ENCODE measurements at places on chromosomes 2 and 18.

DNA sequence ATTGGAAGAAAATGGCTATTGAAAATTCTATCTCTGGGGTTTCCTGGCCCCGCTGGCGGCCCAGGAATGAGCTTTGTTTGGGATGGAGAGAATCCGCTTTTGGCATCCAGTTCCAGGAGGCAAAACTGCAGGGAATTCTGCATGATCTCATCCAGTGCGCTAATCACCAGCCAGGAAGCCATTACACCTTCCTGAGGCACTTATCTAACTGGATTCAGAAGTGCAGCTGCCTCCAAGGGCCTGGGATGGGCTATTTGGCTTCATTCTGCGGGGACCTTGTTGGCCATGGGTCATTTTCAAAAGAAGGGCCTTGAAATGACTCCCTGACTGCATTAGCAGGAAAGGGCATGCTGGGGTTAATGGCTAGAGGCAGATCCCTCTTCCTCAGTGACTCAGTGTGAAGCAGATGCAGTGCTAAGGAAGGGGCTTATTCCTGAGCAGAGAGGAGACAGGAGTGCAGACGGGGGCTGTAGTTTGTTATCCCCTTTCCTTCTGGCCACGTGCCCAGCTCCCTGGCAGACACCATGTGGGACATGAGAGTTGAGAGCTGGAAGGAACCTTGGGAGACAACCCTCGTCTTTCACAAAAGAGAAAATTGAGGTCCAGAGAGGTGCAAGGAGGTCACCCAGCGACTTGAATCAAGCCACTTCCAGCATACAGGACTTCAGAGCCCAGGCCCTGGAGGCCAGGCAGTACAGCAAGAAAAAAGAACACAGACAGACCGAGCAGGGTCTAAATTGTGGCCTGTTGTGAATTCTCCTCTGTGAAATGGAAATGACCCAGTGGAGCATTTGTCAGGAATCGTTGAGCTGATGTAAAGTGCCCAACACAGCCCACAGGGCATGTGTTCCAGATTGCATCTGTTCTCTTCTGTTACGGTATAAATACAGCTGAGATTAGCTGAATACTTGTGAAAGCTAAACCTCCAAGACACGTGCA, 161.8 kb downstream of the PRKCE start:
- DNase-seq = no peak

- DNase-seq = peak; percentile 32
Measured at GRCh38 chr2:112493858-112494648, 12.1 kb downstream of the TTL start.

DNA sequence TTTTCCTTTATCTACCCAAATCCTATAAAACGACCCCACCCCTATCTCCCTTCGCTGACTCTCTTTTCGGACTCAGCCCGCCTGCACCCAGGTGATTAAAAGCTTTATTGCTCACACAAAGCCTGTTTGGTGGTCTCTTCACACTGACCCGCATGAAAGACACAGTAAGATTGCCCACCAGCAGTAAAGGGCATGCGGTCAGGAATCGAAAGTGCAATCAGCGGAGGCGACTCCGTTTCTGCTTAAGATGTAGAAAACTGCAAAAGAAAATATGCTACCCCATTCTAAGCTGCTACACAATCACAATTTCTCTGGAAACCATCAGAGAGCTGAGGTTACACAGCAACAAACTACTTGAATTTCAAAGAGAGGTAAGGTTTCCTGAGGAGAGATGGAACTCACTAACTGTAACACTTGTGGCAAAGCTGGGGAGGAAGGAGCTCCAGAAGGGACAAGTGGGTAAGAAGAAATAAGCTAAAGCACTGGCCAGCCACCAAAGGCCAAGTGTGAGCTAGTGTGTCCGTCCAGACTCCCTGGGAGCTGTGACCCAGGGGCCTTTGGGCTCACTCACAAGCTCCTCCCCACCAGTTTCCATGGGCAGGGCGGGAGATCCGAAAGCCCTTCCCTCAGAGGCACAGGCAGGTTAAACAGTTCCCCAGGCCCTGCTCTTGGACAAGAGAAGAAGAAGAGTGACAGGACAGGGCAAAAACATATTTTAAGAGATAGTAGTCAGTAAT, 72.8 kb upstream of the TGFA start:
- DNase-seq = no peak

- DNase-seq = no peak
Measured at GRCh38 chr18:76216096-76216495, 278.9 kb downstream of the ZNF516 start.

GRCh38 chr2:173589604-173590275, 235.1 kb downstream of the CDCA7 start:
- no peak for DNase-seq

GRCh38 chr2:226489775-226490541, 309.7 kb downstream of the IRS1 start:
- DNase-seq = peak; percentile 63

DNA sequence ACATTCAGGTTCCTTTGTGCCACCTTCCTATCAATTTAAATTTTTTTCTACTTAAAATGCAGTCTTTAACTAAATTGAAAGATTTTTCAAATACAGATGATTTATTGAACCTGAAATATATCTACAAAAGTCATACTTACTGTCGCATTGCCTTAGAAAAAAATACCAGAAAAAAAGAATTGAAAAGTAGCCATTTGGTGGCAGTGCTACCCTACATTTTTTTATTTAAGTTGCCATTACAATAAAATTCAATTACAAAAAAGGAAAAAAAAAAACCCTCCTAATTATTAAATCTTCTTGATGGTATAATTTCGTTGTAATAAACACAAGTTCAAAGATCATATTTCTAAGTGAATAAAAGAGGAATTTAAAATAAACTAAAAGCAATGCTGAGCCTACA, 43.4 kb downstream of the DSC3 start:
- no peak for DNase-seq

- DNase-seq = peak; percentile 88
Measured at GRCh38 chr2:196160101-196160500, 11.3 kb downstream of the STK17B start.

DNA sequence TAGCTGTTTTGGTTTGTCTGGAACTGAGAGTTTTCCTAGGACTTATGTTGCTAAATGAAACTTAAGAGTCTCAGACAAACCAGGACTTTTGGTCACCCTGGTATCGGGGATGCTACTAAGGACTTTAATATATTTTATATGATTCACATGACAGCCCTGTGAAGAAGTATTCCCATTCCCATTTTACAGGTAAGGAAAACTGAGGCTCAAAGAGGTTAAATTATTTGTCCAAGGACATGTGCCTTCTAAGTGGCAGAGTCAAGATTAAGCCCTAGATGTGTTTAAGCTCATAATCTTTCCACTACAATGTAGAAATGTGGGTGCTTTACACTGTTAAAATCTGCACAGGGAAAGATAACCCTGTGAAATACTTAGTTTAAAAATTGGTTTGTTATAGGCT, 77.7 kb upstream of the ATP5MC3 start:
- DNase-seq = no peak

GRCh38 chr2:7363906-7364305, 446.7 kb downstream of the RNF144A start:
- no peak for DNase-seq

- no peak for DNase-seq
Measured at GRCh38 chr2:180478883-180479282, 471.8 kb upstream of the CWC22 start.

- DNase-seq = no peak
Measured at GRCh38 chr2:206160125-206160806, 571 bp downstream of the EEF1B2 start.

DNA sequence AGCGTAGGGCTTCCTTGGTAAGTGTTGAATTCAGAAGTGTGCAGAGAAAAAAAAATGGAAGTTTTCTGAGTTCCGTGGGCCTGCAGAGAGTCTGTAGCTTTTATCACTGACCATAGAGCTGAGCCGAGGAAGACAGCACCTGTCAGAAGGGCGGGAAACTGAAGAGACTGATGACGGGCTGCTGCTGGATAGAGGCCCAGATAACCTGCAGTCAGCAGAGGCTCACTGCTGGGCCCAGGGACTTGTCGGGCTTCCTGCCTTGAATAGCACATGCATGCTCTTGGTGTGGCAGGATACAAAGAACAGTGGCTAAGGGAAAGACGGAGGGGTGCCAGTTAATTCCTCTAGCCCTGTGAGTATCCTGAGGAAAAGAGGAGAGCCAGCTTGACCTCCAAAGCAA, 166.4 kb downstream of the MGAT5 start:
- DNase-seq = no peak

DNA sequence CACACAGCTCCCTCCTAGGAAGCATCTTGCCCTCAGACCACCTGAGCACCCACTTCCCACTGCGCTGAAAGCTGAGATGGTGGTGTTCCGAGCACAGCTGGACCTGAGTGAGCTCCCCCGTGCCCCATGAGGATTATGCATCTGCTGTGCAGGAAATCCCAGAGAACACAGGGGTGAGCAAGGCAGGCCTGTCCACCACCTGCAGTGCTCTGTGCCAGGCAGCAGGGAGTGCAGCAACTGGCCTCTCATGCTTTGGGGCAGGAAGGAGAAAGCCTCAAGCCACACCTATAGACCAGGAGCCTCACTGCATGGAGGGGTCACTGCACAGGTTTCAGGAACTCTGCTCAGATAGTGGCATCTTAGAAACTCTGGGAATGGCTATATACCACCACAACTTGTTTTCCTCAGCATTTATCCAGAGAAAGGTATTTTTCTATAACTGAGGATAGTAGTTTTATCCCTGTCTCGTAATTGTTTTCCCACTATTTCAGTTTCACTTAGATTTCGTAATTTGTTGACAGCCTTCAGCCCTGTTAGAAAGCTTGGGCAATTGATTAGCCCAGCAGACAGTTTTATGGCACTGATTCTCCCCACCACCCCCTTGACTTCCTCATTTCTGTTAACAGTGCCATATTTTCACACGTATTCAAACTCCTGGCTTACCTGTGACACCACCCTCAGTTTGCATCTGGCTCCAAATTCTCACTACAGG, 144.3 kb upstream of the DAPL1 start:
- DNase-seq = no peak

- no peak for DNase-seq
Measured at GRCh38 chr2:111986116-111986900, 68.8 kb upstream of the TMEM87B start.

GRCh38 chr2:136054856-136055255, 63.1 kb downstream of the CXCR4 start:
- DNase-seq = no peak

DNA sequence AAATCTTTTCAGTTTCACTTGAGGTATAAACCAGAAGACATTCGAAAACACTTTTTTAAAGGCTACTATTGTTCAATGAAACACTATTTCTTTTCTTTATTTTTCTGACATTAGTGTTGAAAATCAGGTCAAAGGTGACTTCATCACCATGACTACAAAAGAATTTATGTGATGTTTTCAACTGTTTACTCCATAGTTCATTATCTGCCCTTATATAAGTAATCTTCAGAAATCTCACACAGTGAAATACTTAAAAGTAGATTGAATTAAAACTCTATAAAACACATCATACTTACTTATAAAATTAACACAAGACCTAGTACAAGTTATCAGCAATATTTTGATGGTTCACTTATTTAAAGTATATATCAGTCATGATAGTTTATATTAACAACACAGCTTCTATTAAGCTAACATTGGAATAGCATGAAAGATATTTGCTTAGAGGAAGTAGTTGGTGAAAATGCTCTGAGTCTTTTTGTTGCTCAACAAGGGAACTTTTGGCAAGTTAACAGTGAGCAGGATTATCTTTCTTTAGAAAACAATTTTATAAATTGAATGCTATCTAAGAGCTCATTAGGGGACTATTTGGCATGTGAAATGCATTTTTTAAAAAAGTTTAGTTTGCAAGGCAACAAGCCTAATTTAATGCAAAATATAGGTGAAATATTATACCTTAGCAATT, 60.8 kb downstream of the MC4R start:
- DNase-seq = no peak

DNA sequence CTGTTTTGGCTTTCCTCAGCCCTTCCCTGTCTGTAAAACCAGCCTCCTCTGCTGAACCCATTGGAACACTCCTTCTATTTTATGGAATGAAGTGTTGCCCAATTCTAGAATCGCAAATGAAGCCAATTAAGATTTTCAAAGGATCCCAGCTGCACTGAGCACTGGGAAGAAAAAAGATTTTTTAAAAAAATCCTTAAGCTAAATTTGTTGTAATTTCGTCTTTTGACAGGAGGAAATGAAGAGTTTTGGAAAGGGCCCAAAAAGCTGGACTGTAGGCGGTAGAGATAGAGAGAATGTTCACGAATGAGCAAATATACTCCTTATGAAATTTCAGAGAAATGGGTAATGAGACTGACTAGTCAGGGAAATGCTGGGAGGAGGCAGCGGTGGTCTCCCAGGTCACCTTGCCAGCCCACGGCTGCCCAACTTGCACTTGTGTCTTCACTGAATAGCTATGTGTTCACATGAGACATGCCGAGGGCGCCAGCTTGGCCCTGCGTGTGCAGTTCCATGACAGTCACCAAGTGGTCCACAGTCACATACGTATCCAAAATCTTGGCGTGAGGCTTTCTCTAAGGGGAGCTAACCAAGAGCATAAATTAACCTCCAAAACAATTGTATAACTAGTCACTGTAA, 69.9 kb downstream of the SGPP2 start:
- no peak for DNase-seq

- DNase-seq = no peak
Measured at GRCh38 chr2:37005118-37005868, 39.0 kb upstream of the STRN start.

DNA sequence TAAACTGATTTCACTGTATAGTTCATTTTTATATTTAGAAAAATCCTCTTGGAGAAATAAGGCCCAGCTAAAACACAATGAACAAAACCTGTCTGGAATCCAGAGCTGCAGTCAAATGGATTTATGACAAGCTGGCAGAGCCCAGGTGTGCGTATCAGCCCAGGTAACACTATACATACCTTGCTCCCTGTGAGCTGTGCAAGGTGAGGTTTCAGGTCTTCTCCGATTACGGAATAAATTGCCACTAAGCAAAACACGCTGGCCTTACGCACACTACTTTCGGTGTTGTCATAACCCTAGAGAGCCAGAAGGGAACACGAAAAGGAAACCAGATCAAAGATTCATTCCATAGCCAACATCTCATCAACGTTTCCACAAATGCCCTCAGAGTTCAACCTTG, 61.9 kb upstream of the TFCP2L1 start:
- DNase-seq = no peak

GRCh38 chr2:134372611-134373131, 118.8 kb downstream of the MGAT5 start:
- DNase-seq = peak; percentile 55

GRCh38 chr18:75111760-75112159, 97.2 kb downstream of the PTGR3 start:
- no peak for DNase-seq

GRCh38 chr2:117980783-117981676, 32.8 kb downstream of the CCDC93 start:
- DNase-seq = peak; percentile 89
